CMK (cell line): ENCODE measurements at places on chromosomes 4 and X.

- DNase-seq = no peak
Observed at GRCh38 chrX:100449696-100450608, 39.9 kb upstream of the PCDH19 start.

GRCh38 chrX:78712336-78712735, 35.2 kb upstream of the LPAR4 start:
- DNase-seq = no peak

- DNase-seq = no peak
Observed at GRCh38 chrX:17443556-17443955, 68.6 kb downstream of the NHS start.

DNA sequence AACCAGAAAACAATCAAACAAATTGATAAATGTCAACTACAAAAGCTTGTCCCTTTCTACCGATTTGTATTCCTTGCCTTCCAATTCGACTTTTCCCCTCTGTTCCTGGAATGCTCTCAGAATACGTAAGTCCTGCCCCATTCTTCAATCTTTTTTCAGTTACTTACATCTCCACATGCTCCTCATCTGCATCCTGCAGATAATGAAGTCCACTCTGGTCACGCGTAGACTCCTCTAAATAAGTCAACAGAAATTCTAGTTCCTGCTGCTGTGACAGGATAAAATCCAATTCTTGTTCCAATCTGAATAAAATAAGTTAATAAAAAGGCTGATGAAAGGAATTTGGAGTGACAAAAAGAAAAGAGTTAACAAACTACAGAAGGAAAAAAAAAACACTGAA, 34.4 kb upstream of the RBM41 start:
- DNase-seq = peak; percentile 44

- DNase-seq = no peak
Observed at GRCh38 chrX:82208975-82209374, 1007.1 kb downstream of the SH3BGRL start.

GRCh38 chr4:97953171-97953941, 189.9 kb downstream of the STPG2 start:
- DNase-seq = no peak

GRCh38 chr4:126595643-126596042, 1037.1 kb upstream of the INTU start:
- DNase-seq = no peak

- no peak for DNase-seq
Observed at GRCh38 chrX:55452833-55453124, 852 bp downstream of the MAGEH1 start.

DNA sequence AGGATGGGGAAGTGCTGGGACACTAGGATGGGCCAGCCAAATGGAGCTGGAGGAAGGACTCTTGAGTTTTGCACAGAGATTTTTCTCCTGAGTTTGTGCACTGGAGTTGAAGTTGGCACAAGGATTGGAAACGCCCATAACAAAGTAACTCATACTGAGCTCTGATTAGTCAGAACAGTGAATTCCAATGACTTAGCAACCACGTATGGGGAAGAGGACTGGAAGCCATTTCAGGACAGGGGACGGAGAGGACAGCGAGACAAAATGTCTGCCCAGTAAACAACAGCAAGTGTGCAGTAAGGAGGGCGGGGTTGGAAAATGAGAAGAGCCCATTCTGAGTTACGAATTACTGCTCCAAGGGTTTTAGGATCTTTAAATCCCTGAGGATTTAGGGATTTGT, 5.9 kb downstream of the RIPPLY1 start:
- no peak for DNase-seq

GRCh38 chr4:16227462-16227868, 1.2 kb upstream of the TAPT1 start:
- no peak for DNase-seq

DNA sequence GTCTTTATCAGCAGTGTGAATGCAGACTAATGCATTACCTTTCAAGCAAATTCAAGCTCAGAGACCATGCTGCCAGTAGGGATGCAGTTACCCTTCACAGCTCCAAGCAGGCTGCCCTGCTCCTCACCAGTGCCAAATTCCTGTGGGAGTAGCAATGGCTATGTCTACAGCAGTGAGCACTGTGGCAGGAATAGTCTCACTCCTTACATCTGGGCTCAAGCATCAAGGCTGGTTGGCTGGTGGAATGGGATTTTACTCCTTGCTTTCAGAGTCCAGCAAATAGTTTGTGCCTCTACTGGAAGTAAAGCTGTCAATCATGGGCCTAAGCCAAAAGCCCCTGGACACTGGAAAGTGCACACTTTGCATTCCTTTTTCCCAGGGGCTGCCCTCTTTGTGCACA, 1030.8 kb downstream of the SH3BGRL start:
- DNase-seq = no peak

GRCh38 chrX:34557733-34558132, 99.4 kb downstream of the TMEM47 start:
- no peak for DNase-seq

DNA sequence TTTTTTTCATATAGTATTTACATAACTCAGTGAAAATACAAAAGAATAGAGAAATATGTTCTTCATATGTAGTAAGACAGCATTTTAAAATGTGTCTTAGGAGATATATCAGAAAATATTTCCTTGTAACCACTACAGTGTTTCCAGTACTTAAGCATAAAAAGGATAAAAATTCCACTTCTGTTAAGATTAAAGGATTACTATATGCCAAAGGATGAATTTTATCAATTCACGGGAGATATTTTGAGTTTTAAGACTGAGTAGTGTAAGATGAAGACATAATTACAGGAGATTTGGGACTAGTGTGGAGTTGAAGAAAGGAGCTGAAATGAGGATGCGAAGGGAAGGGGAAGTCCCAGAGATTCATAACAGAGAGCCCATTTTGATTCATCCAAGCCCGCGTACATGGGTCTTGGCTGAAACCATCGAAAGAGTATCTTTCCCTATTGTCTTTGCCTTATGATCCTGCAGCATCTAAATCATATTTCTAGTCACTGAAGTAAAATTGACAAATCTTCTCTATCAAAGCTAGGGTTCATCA, 58.7 kb downstream of the MAD2L1 start:
- no peak for DNase-seq

GRCh38 chr4:174284487-174284886, 776 bp downstream of the CEP44 start:
- DNase-seq = no peak

DNA sequence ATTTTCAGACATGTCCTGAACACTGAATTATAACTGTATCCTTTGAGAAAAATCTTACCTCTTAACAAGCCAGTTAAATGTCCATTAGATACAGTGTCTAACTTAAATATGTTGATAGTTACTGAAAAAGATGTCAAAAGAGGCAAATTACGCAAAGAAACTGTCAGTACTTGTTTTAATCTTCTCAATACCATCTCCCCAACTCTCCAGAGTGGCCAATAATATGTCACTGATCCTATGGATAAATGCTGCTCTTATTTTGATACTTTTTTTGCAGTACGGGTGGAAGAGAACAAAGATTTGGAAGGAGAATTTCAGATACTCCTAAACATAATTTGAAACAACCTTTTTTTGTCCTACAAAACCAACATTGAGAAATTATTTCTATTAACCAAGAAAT, 192.7 kb downstream of the CBR4 start:
- no peak for DNase-seq
